ENCODE measurements at places on chromosomes 12 and 14. TPM values are rescaled to one million over a fixed set of nuclear protein-coding genes. Genes with fewer than 3 reads are reported as not detected.

DNA sequence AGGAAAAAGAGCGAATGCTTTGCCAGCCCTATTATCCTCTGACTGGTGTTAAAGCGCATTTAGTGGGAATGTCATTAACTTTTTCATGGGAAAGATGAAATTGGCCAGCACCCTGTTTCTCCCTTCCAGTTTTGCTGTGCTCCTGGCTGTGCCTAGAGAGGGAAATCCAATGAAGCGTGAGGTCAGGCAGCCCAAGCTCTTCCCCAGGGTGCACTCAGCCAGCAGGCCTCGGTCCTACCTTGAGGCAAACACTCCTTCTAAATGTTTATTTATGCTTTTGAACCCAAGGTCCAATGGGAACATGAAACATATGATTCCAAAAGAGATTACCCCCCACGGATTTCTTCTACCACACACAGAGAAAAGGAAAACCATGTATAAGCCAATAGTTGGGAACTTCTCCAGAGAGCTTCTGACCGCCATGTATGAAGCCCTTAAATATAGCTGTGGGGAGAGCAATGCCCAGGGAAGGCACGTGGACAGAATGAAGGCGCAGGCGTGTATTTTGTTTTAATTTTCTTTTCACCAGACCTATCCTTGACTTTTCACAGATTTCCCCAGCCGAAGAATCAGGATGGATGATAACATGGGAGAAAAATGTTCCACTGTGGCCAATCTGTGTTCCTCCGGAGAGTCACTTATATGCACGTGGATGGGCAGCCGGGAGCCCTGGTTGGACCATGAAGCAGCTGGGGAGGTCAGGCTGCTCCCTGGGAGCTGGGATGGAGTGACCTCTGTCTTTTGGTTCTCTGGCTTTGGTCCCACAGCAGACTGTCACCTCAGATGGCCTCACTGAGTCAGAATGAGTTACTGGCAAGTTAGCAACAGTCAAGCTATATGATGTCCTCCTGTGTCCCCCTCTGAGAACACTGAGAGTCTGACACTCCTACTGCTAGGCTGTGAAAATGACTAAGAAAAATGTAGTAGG lies 37.3 kb downstream of the GPR135 start:
- DNase-seq = no peak

DNA sequence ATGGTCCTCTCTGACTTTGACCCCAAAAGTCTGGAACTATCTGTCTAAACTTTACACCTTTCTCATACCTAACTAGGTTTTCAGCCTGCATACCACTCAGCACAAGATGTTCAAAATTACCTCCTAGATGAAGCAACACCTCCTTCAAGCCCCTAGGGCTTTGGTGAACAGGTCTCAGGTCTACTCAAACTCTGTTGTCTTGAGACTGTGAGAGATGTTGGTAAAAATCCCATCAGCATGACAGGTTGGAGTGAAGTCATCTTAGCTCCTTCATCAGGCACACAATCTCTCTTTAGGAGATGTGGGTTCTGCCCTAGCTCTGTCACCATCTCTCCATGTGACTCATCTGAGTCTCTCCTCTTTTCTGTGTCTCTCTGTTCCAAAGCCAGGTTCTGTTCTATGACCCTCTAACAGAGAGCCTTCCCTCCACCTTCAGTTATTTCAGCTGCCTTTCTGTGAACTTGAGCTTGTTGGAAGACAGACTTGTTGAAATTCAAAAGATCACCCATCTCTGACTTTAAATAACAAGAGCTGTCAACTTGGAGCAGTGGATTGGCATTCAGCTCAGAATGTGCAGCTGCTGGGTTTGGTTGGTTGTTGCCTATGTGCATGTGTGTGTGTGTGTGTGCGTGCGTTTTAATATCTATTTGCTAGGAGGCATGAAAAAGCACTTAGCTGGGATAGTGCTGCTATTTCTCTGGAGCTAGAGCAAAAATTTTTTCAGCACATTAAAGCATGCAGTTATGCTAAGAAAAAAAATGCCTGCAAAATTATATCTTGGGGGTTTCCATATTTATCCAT lies 130.7 kb downstream of the CRACR2A start:
- DNase-seq = no peak

DNA sequence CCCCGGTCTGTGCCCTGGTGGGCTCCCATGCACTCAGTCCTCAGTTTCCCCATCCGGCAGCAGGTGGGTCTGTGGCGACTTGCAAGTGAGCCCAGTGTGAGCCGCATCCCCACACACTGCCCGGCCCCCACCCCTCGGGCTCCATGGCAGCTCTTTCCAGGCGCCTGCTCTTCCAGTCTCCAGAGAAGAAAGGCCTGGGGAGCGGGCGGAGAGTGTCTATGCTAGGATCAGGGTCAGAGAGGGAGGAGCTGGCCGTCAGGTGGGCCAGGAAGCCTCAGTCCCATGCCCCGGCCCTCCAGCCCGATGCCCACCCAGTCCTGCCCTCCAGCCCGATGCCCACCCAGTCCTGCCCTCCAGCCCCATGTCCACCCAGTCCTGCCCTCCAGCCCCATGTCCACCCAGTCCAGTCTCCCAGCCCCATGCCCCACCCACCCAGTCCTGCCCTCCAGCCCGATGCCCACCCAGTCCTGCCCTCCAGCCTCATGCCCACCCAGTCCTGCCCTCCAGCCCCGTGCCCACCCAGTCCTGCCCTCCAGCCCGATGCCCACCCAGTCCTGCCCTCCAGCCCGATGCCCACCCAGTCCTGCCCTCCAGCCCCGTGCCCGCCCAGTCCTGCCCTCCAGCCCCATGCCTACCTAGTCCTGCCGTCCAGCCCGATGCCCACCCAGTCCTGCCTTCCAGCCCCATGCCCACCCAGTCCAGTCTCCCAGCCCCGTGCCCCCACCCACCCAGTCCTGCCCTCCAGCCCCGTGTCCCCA lies 49.2 kb downstream of the FBRSL1 start:
- no peak for DNase-seq

GRCh38 chr12:42865282-42865681 lies 275.7 kb upstream of the PRICKLE1 start:
- no peak for DNase-seq

DNA sequence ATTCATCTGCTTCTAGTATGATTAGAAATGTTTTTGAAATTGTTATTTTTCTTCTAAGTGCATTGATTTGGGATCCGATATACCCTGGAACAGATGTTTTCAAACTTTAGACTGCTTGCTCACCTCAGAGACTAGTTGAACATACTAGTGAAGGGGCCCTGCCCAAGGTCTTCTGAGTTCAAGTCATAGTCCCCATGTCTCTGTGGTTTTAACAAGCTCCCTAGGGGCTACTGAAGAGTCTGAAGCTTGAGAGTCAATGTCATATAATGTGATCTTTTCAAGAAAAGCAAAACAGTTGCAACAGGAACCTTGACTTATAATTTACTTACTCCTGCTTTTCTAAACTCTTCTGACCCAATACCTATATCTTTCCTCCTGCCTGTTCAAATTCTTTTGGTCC lies 7.5 kb upstream of the UBE2N start:
- DNase-seq = no peak

CLEC1B gene
- total RNA-seq = not detected

MAP3K9 gene
- 6.3 TPM for total RNA-seq

KRT3 gene
- not detected for total RNA-seq

UNG gene
- total RNA-seq = 28.7 TPM

IL31 gene
- total RNA-seq = not detected

Data from breast epithelium (tissue), 4 donors.